Activated T-helper 9 cell treated with anti-CD3 and anti-CD28 coated beads, Interleukin-2, amount 50 U/mL, for 16 hours (primary cell): ENCODE measurements at places on chromosomes 2 and 18.
A peak's percentile ranks its signal among the peaks of the same experiment; 100 is the strongest.

GRCh38 chr2:143530758-143531157 lies 401.5 kb downstream of the ARHGAP15 start:
- DNase-seq: no peak

GRCh38 chr2:157393348-157393747 lies 50.5 kb downstream of the CYTIP start:
- DNase-seq: no peak

- no peak for DNase-seq
These were observed 74.0 kb downstream of the BCL11A start for GRCh38 chr2:60479226-60480088.

GRCh38 chr2:24820598-24821432 lies 27.6 kb downstream of the CENPO start:
- no peak for DNase-seq

DNA sequence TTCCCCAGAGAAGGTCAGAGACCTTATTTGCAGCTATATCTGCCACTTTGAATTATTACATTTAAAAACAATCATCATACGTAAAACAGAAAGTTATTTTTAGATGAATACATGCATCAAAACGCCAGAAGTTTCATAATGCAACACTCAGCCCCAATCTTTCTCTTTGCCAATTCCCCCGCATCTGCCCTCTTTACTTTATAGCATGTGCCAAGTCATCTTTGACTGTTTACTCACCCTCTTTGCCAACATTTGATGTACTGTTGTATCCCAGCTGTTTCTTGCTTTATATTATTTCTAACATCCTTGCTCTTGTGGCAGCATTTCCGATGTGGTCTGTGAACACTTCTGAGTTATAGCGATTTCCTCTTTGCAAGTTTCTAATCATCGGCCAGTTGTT lies 86.2 kb downstream of the CRIM1 start:
- no peak for DNase-seq

- DNase-seq: no peak
These were observed 22.2 kb downstream of the KCNJ3 start for GRCh38 chr2:154720651-154721050.

DNA sequence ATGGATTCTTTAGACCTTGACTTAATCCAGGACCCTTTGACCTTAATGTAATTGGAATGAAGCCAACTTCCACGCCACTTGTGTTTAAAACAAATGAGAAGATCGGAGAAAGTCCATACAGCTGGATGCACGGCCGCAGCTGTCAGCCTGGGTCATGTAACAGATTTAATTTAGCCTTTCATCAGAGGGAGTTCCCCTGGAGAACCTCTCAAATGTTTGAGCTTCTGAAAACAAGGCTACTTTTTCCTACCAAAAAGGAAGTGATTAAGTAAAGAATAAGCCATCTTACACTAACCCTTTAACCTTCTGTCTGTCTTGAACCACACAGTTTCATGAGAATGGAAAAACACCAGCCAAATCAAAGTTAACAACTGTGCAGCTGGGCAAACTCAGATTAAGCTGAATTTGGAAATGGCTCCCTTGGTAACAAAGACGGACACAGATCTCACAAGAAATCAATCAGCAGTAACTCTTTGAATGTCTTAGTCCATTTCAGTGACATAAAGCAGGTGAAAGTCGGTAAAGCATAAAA lies 103.6 kb downstream of the DOCK10 start:
- no peak for DNase-seq

- no peak for DNase-seq
These were observed 10.6 kb downstream of the DGUOK start for GRCh38 chr2:73937103-73937885.

DNA sequence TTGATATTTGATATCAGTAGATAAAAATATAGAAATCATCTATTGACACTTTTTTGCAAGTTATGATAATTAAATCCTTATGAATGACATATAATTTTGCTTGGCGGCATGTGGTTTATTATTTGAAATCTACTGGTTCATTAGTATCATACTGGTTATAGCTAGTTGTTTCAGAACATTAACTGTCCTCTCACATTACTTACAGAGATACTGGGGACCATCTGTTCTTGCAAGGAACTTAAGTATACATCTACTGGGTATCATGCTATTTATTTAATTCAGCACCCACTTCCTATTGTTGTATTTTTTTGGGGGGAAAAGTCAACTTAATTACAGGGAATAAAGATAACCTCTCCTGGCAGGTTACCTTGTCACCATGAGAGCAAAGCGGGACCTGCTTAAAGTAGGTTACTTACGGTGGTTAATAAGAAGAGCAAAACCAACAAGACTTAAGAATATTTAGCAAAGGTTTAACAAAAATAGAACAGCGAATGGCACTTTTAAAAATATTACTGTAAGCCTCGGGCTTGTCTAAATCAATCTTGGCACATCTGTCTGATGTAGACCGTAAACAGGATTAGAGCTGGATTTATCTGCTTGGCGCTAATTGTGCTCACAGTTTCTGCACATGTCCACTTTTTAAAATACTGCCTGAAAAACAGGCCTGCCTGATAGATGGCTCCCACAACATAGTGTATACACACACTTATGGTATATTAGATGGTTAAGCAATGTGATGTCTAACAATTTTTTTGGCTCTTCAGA lies 41.8 kb downstream of the CERKL start:
- DNase-seq: no peak

DNA sequence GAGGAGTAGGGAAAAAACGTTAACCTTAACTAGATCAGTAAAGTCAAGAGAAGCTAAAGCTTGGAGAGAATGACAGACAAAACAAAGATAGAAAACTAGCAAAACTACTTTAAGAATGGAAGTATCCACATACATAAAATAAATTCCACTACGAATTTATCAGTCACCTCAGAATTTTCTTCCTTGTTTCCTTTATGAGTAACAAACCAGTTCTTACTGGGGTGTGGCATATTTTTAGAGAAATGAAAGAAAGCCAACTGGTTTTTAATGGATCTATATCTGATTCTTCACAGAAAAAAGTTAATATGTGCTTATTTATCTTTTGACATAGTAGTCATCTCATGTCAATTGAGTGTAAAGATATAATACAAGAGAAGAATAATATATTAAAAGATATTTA lies 2033.7 kb upstream of the CELF4 start:
- DNase-seq: no peak

DNA sequence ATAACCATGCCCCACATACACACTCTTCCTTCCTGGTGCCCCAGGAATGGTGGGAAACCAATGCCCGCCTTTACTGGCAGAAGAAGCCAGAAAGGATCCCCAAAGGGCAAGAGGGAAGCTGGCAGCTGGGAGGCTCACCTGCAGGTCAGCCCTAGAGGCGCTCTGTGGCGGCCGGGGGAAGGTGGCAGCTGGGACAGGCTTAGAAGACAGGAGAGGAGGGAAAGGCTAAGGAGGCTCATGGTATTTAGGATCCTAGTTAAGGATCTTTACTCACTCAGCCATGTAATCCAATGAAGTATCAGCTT lies 23.8 kb downstream of the ADRA2B start:
- DNase-seq: no peak

DNA sequence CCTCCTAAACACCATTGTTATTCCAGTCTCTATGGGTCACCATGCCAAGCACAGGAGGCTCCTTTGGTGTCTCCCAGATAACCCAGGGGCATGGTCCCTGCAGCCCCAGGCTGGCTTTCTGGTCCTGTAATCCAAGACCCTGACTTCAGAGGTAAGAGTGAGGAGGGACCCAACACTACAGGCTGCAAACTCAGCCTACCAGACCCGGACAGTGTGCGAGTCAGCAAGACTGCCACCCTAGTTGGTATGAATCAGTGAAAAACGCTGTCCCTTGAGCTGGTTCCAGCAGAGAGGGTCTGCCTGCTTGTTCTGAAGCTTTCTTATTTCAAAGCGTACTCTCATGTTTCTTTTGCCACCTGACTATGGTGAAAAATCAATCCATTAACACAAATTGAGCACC lies 47.6 kb upstream of the ZFP36L2 start:
- DNase-seq: no peak

DNA sequence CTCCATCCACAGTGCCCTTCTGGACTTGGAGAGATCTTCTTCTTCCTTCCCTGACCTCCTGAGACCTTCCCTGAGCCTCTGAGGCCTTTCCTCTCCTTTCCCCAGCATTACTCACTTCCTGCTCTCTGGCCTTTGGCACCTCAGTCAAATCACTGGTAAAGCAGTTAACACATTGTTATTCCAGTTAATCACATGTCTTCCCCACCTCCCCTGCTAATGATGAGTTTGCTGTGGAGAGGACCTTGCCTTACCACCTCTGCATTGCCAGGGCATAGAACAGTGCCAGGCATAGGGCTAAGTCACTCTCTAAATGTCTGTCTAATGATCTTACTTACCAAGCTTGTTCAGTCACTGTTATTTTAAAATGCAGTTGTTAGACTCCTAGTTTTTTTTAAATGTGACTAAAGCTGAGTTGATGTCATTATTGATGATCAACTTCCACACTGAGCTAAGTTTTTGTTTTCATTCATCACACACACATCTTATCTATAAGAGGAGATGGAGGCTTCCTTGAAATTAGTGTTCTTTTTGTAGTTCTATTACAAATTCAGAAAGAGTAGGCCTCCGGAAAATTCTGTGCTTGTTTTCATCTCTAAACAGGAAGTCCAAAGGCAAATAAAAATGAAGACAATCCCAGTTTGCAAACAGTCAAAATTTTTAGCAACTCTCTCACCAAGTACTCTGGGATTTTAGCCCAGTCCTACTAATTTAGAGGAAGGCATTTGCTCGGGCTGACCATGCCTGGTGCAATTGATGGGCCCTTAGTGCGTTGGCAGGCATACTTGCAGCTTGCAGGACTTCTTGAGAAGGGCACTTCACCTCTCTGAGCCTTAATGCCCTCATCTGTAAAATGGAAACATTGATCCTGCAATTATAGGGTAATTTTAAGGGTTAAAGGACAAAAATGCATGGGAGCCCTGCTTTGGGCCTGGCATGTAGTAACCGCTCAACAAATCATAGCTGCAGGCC lies 113.7 kb upstream of the SPRED2 start:
- no peak for DNase-seq

DNA sequence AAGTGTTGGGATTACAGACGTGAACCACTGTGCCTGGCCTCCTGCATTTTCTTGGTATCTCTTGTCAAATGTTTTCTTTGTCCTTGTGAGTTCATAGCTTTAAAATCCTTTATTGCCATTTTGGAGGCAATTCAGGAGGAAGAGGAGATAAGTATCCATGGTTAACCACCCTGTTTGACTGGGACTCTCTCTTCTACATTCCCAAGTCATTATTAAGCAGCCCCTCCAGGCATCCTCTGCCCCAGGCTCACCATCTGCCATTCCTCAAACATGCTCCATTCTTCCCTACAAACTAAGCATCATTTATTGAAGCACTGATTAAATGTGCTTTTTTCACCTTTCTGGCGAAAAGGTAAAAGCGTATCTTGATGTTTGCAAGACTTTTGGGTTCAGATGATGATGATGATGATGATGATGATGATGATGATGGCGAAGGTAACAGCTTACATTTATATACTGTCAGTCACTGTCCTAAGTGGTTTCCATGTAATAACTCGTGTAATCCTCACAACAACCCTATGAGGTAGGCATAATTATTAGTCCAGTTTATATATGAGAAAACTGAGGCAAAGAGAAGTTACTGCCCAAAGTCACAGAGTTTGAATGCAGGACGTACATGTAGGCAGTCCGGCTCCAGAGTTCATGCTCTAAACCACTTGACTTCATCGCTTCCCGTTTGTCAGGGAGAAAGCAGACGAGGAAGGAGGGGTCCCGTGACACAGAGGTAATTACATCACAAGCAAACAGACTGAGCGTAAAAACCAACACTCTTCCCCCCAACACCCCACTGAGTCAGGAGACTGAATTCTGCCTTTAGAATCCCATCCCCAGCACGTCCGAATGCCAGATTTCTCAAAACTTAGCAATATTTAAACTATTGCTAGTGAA lies 69.7 kb upstream of the ACKR3 start:
- DNase-seq: no peak

GRCh38 chr2:237352279-237352845 lies 61.6 kb downstream of the COL6A3 start:
- DNase-seq: no peak

- no peak for DNase-seq
These were observed 28.4 kb upstream of the PUM2 start for GRCh38 chr2:20378891-20379519.

GRCh38 chr2:229610333-229610732 lies 104.0 kb downstream of the DNER start:
- no peak for DNase-seq

GRCh38 chr2:97745474-97746174 lies 32.2 kb downstream of the ZAP70 start:
- DNase-seq: peak; percentile 38

- no peak for DNase-seq
These were observed 27.3 kb upstream of the TNP1 start for GRCh38 chr2:216887138-216887537.

- DNase-seq: no peak
These were observed 33.8 kb downstream of the GPC1 start for GRCh38 chr2:240469239-240469636.

DNA sequence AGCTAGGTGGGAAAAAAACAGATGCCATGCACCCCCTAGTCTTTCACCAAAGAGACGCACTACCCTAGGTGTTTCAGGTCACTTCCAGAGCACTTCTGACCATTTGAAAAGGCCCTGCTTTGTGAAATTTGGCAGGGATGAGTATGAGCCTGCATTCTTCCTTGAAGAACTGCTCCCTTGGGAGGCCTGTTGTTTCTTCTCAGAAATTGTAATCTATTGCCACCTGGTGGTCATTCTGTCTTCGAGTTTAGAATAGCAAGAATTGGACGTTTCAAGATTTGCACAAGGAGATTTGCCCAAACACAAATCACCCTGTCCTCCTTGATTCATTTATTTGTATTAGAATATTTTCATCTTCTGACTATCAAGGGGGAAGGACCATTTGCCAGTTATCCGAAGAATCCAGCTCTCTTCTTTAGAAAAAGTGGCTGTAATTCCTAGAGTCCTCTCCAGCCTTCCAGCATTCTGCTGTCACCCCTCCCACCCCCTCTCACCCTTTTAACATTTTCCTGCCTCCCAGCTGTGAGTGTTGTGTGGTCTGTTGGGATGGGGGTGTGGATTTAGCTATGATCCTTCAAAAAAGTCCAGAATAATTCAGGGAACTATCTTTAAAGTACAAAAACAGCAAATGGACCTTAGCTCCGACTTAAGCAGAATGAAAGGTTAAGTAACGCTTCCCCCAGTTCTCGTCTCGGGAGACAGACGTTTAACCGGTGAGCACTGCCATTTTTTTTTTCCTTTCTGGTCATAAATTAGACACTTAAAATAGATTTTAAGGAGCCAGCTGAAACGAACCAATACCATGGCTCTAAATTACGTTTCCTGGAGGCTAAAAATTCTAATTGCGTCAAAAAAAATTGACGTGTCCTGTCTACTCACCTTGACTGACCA lies 3.7 kb upstream of the GAD1 start:
- DNase-seq: no peak

DNA sequence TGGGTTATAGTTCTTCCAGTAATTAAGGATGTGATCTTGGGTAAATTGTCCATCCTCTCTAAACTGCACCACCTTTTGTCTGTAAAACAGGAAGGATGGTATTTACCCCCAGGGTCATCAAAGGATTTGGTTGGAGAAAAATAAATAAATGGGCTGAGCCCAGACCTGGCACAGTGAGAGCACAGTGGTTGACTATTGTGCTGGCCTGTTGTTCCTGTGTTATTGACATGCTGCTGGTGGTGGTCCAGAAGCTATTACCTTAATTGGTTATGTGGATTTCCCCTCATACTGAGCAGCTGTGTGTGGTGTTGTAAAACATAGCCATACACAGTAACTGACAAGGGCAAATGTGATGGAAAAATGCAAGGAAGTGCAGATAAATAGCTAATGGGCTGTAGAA lies 746 bp upstream of the IL37 start:
- DNase-seq: no peak
